ENCODE measurements at places on chromosomes 11 and 22.

- DNase-seq: no peak
Measured at GRCh38 chr22:49247194-49247924, 580.3 kb downstream of the BRD1 start.

DNA sequence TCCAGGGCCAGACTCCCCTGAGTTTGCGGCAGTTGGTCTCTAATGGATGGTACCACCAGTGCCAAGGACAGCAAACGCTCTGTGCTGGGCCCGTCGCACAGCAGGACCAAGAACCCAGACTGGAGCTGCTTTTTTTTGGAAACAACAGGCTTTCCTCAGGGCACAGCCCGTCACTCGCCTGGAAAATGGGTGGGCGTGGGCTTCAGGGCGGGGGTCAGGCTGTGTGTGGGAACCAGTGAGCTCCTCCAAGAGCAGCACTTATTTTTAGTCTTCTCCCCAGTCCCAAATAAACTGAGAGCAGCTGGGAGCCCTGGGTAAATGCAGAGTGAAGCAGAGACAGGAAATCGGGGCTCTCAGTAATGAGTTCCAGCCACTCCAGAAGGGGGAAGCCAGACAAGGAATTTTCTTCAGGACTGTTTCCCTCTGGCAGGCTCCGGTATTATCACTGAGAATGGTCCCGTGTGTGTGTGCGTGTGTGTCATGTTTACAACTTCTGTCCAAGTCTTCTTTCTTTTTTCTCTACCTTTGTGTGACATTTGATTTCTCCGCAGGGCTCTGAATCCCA lies 63.0 kb downstream of the PPFIBP2 start:
- DNase-seq: peak; percentile 51

DNA sequence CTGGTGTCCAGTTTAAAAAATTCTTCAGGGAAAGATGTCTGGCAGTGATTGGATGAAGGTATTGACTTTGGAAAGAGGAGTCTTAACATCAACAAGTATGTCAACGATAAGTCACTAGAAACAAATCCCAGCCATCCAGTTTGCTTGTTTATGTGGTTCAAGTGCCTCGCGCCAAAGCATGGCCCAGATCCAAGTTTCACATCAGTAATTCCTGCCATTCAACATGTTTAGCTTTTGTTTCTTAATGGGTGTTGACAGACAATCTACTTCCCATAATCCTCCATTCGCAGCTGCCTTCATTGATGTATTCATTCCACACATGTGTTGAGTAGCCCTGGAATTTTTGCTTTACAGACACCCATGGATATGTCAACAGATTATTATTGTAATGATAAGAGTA lies 77.8 kb downstream of the UBASH3B start:
- DNase-seq: no peak

DNA sequence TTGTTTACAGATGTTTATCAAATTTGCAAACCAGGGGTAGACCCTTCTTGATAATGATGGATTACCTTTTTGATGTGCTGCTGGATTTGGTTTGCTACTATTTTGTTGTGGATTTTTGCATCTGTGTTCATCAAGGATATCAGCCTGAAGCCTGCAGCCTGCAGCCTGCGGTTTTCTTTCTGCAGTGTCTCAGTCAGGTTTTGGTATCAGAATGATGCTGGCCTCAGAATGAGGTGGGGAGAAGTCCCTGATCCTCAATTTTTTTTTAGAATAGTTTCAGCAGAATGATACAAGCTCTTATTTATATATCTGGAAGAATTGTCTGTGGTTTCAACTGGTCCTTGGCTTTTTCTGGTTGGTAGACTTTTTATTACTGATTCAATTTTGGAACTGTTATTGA lies 19.7 kb upstream of the RAB38 start:
- DNase-seq: no peak

- peak; percentile 83 for DNase-seq
Measured at GRCh38 chr11:63837027-63837688, 1.8 kb upstream of the MARK2 start.

DNA sequence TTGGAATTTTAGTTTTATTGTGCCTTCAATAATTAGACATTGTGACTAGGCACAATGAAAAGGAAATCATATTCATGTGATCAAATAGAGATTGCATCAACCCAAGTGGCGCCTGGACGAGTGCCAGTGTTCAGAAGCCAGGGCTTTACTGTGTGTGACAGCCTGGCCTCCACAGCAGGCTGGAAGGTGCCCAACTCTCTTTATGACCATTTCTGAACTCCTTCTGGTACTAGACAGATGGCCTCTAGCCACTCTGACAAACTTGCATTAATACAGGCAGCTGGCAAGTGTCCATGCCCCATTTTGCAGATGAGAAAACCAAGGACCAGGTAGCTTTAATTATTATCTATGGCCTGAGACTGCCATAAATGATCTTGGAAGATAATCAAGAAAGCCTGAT lies 8.3 kb upstream of the POU2AF1 start:
- DNase-seq: no peak

GRCh38 chr22:41745968-41746367 lies 46.7 kb downstream of the MEI1 start:
- DNase-seq: no peak

DNA sequence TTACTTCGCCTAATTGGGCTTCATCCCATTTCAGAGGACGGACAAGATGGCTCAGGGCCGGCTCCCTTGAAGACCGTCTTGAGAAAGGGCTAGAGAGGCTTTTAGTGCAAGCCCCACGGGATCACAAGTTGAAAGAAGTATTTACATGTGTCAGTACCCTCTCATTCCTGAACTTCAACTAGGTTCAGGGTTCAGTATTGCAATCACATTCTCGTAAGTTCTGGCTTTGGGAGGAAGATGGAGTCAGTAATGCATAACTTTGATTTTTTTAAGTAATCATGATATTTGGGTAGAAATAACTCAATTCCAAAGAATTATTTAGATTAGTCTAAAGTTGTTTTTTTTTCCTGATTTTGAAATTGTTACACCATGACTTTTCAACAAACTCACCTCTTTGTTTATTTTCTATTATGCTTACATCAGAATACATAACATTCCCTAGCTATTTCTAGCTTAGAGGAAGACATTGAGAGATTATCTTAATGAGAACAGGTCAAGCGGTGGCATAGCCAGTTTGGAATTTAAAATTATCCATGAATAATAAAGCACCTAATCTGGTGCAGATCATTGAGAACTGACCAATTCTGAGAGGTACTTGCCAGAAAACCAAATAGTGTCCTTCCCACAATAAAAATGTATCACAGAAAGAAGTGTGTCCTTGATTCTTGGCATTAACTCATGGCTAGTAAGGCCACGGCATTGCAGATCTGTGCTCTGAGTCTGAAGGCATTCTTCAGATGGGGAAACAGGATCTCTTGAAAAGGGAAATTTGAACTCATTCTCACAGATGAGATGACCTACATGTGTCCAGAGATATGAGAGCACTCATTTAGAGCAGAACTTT lies 92.1 kb upstream of the BLID start:
- peak; percentile 31 for DNase-seq

DNA sequence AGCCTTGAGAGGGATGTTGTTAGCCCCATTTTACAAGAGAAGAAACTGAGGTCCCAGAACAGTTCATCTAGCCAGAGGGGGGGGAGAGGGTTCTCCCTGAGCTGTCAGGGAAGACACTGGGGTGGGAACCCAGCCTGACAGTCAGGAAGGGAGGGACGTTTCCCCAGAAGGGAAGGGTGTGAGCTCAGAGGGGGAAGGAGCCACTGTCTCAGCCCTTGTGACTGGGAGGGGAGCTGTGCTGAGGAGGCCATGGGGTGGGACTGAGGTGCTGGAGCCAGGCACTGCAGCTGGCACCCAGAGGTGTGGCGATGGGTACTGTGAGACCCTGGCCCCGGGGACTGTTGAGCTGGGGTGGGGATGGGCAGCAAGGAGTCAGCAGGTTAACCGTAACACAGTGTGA lies 35.7 kb downstream of the DAGLA start:
- DNase-seq: no peak

GRCh38 chr11:111416231-111416960 lies 37.3 kb upstream of the POU2AF1 start:
- no peak for DNase-seq

DNA sequence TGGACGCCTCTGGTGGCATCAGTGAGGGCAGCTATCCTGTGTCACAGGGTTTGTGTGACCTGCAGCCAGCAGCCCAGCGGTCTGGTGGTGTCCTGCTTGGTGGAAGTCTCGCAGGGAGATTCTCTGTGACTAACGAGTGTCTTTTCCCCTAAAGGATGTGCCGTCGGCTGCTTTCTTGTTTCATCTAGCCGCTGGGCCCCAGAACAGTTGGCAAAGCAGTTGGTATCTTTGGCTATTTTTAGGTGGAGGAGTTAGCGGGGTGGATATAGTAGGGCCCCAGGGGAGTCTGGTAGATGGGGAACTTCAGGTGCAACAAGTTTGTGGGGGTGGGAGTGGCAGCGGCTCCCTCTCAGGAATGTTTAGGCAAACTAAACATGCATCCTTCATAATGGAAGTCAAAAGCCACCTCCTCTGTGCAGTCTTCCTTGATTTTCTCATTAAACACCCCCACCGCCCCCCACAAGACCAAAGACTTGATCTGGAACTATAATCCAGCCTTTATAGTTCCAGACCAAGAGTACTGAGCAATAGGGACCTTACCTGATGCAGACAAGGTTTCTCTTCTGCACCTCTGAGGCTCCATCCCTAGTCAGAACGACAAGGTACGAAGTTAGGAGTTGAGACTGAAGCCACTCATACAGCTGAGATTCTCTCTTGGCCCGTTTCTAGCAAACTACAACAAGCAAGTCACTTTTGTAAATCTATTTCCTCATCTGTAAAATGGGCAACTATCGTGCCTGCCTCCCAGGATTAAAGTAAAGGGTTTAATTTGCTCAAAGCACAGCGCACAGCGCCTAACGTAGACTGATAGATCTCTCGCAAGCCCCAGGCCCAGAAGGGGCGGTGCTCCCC lies 1.1 kb upstream of the PELI3 start:
- DNase-seq: no peak

DNA sequence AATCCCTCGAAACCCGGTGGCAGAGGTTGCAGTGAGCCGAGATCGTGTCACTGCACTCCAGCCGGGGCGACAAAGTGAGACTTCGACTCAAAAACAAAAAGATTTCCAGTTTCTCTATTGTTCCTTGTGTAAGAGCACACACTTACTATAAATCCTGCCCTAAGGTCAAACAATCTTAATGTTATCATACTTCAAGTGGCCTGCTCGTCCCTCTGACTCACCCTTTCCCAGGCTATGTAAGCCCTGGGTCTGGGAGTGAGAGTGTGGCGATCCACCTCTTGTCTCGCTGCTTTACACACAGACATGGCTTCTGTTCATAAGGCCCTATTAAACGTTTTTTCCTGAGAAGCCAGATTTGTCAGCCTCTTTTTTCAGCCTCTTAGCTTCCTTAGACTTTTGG lies 24.4 kb upstream of the A4GALT start:
- DNase-seq: peak; percentile 48

DNA sequence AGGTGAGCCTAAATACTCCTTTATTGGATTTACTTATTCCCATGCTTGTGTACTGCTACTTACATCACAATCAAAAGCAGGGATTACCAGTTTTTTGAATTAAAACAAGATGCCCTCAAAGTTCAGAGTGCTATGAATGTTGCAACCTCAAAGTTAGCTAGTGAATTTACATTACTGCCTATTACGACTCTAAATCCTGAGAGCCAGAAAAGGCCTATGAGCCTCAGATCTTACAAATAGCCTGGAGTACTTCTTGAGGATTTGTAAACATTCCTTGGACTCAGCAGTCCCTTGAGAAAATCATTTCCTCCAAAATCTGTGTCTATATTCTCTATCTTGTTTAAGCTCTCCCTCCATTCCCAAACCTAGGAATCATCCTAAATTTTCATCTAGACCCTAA lies 25.5 kb downstream of the CHORDC1 start:
- DNase-seq: no peak

DNA sequence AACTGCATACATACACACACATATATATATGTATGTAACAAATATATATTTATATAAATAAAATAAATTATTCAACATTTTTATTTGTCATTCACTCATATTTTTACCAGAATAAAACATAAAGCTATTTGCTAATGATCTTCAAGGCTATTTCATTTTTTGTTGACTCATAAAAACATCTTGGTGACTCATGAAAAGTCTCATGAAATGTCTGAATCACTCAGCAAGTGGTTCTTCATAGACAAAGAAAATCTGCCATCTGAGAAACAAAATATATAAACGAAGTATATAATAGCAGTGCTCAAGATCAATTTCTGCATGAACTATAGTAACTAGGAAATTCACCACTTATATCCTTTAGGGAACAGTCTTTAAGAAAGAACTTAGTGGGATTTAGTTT lies 764.8 kb upstream of the FAT3 start:
- DNase-seq: no peak

DNA sequence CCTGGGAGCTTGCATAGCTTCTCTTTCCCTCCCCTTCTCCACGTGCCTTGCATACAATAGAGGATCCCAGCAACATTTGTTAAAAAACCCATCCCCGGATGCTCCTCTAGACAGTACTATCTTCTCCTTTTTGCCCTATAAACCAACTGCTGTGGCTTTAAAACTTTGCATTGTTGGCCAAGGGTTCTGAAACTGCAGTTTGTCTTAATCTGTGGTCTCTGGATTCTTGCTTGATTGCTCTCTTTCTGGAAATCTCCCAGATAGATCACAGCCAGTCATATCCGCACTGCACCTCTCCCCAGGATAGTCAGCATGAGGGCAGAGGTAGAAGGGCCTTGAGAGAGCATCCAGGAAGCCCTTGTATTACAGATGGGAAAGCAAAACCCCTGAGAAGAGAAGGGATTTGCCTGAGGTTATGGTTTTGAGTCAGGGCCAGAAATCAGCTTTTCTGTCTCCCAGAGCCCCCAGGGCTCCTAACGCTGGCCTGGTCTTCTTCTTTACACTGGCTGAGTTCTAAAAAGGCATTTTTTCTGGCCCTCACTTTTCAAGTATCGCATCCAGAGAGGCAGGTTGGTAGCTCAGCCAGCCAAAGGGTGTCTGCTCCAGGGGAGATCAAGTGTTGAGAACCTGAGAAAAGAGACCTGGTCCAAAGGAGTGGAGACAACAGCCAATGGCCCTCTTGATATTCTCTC lies 70.6 kb downstream of the ADM start:
- peak; percentile 70 for DNase-seq

GRCh38 chr22:24459911-24460310 lies 32.5 kb downstream of the ADORA2A start:
- DNase-seq: no peak

- DNase-seq: peak; percentile 39
Measured at GRCh38 chr22:17258015-17258787, 39.0 kb upstream of the ADA2 start.

- DNase-seq: no peak
Measured at GRCh38 chr22:19064354-19065054, 57.7 kb downstream of the DGCR2 start.

DNA sequence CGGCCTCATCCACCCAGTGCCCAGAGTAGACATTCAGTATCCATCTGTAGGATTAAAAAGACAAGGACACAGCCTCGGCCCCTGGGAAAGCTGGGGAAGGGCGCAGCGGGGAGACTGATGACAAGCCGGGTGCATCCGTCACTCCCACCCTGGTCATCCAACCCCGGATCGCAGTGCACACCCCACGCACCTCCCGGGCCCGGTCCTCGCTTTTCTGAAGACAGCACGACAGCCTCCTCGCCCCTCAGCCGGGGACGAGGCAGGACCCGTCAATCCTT lies 1.1 kb downstream of the FCHSD2 start:
- no peak for DNase-seq

All from AG20443 (cell line).